ENCODE measurements at places on chromosomes 5 and 9. TPM values are rescaled to one million over a fixed set of nuclear protein-coding genes. Genes with fewer than 3 reads are reported as not detected.
A peak's percentile ranks its signal among the peaks of the same experiment; 100 is the strongest.

- peaks cover 8% of the 10 kb centered on the region for H3K36me3 ChIP-seq
- peak overlapping the region; percentile 63 for H3K27ac ChIP-seq
- peaks cover 74% of the 10 kb centered on the region for H3K4me1 ChIP-seq
- H3K27me3 ChIP-seq, result no peaks in the 10 kb centered on the region
Observed at GRCh38 chr5:154780128-154780527, 25.0 kb downstream of the LARP1 start.

DNA sequence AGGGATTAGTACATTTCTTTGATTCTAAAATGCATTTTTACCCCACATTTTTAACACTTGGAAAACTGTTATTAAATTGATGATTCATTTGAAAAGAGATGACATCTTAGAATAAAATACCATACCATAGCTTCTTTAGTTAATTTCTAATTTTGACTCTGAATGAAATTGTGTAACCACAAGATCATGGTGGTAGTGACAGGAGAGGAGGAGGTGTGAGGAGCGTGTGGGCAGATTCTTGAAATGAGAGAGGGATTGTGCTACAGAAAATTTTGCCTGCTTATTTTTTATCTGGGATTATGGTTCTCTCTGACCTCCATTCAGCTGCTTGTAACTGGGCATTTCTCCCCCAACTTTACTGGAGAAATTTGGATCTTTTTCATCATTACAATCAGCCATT, 173.3 kb upstream of the CLINT1 start:
- peaks cover 17% of the 10 kb centered on the region for H3K27me3 ChIP-seq
- H3K36me3 ChIP-seq, result peaks cover 5% of the 10 kb centered on the region
- H3K4me1 ChIP-seq, result peaks cover 2% of the 10 kb centered on the region

DNA sequence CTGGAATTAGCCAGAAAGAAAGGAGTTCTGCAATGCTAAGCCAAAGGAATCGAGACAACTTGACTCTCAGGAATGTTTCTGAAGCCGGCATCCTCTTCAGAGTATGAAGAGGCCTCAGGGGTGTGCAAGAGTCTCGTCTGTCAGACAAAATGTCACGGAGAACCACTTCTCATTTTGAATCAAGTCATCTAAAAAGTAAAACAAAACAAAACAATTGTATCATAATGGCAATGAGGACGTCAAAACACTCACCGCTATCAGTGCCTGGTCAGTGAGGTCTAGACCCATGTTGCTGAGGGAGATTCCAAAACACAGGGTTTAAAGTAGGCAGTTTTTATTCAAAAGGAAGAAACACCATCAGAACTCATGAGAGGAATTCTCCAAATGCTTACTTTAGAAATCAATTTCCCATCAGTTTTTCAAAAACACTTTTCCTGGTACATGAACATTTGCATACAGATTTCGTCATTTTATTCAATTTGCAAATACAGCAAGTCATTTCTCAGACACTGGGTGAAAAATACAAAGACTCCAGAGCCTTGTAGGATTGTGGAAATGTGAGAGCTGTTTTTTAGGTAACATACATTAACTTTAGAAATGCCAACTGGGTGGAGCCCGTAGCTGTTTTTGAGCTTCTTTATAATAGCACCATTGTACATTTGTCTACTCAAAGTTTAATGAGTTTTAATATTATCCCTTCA, 89.5 kb upstream of the MAP3K1 start:
- no peak for DNase-seq
- no peaks in the 10 kb centered on the region for H3K36me3 ChIP-seq
- H3K27ac ChIP-seq, result no peak overlapping the region
- no peak overlapping the region for H3K4me3 ChIP-seq
- H3K27me3 ChIP-seq, result no peaks in the 10 kb centered on the region

GRCh38 chr5:180259260-180259611, 32.6 kb downstream of the MAPK9 start:
- H3K27me3 ChIP-seq, result no peaks in the 10 kb centered on the region
- no peaks in the 10 kb centered on the region for H3K4me1 ChIP-seq
- DNase-seq, result no peak
- no peak overlapping the region for H3K27ac ChIP-seq
- H3K4me3 ChIP-seq, result no peak overlapping the region
- H3K36me3 ChIP-seq, result peaks cover 91% of the 10 kb centered on the region

DNA sequence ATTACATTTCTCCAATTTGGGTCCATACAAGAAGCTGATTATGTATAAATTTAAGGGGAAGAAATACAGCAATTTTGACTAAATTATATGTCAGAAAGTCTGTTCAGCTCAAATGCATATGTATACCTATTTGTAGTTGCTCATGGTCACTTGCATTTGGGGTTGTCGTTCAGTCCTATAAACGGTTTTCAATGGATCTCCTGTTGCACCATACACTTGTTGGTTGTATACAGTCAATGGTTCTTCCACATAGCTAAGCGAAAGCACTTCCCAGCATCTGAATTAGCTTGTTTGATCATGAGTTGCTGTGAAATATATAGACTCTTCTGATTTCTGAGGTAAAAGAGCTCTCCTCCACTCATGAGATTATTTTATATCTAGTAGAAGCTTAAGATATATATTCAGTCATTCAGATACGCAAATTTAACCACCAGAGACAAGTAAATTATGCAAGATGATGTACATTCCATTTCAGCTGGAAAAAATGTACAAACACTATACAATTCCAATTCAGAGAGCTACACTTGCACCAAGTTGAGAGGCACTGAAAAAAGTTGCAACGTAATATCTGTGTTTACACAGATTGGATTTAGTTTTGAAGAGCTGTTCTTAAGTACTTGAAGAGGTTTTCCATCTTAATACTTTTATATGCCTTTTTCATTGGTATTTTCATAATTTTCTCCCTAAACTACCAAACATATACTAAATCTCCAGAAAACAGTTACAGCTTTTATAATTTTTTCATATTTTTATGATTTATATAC, 64.4 kb upstream of the POU5F2 start:
- DNase-seq, result no peak
- no peaks in the 10 kb centered on the region for H3K36me3 ChIP-seq
- H3K27me3 ChIP-seq, result no peaks in the 10 kb centered on the region
- H3K4me3 ChIP-seq, result no peak overlapping the region
- no peak overlapping the region for H3K27ac ChIP-seq
- peaks cover 2% of the 10 kb centered on the region for H3K4me1 ChIP-seq

DNA sequence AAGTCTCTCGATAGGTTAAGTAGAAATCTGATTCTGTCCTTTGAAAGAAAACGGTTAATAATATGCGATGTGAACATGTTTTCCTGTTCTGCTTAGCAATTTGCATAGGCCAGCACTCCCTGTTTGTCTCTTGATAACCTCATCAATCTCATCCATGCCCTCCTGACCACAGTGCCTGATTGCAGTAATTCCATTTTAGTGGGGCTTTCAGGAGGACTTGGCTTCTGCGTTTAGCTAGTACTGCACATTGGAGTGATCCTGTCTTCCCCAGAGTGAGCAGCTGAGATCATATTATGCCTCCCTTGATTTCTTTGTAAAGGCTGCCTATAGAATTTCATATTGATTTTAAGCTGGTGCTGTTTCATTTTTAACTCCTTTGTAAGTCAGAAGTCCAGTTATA, 335.9 kb upstream of the ISL1 start:
- H3K4me1 ChIP-seq, result no peaks in the 10 kb centered on the region
- no peaks in the 10 kb centered on the region for H3K36me3 ChIP-seq
- no peaks in the 10 kb centered on the region for H3K27me3 ChIP-seq
- no peak overlapping the region for H3K4me3 ChIP-seq

Gene SLC46A2
- total RNA-seq, result not detected

Gene WNK2
- 5.2 TPM for total RNA-seq

DNA sequence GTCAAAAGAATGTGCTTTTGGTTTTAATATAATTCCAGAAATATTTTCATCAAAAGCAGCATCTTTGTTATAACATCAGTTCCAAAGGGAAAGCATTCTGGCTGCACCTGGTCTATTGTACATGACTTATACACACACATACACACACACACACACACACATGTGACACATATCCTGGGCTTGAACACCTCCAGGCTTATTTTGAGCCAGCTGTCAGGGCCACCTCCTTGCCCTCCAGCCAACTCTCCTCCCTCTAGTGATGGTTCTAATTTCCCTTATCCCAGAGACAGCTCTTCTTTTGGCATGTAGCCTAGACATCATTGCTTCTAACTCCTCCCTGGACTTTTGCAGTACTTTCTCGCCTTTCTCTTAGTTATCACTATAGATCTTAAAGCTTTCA, 115.0 kb downstream of the PIK3R1 start:
- no peak for DNase-seq
- H3K27ac ChIP-seq, result no peak overlapping the region
- H3K27me3 ChIP-seq, result no peaks in the 10 kb centered on the region
- no peaks in the 10 kb centered on the region for H3K36me3 ChIP-seq
- H3K4me3 ChIP-seq, result no peak overlapping the region

DNA sequence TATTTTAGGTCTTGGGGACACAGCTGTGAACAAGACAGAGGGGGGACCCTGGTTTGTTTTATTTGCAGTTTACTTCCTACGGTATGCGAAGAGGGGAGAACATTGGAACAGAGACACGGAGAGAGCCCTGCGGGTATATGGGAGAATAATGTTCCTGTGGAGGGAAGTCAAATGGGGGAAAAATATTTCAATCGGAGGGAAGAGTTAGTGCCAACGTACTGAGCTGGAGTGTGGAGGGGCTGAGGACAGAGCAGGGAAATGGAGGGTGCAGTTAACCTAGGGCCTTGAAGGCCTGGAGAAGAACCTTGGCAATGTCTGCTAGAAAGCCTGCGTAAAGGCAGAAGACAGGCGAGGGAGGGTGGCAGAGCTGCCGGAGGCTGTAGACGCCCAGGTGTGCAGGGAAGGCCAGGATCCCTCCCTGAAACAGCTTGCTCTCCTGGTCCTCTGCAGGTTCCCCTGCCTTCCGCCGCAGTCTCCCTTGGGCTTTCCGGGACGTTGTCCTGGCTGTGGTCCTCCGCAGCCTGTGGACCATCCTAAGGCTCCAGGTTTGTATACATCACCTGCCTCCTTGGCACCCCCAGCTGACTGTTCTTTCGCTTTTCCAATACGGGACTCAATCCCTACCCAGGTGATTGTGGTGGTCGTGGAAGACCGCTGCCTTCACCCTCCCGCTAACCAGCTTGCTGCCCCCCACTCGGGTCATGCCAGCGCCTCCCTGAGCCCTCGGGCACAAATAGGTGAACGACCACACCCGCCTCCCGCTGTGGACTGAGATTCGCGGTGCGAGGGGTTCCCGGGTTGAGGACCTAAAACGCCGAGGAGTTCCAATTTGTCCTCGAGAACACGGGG, 1.9 kb upstream of the RACK1 start:
- H3K36me3 ChIP-seq, result peaks cover 44% of the 10 kb centered on the region
- peaks cover 62% of the 10 kb centered on the region for H3K4me1 ChIP-seq
- peak overlapping the region; percentile 99 for H3K27ac ChIP-seq
- DNase-seq, result no peak
- H3K27me3 ChIP-seq, result no peaks in the 10 kb centered on the region

DNA sequence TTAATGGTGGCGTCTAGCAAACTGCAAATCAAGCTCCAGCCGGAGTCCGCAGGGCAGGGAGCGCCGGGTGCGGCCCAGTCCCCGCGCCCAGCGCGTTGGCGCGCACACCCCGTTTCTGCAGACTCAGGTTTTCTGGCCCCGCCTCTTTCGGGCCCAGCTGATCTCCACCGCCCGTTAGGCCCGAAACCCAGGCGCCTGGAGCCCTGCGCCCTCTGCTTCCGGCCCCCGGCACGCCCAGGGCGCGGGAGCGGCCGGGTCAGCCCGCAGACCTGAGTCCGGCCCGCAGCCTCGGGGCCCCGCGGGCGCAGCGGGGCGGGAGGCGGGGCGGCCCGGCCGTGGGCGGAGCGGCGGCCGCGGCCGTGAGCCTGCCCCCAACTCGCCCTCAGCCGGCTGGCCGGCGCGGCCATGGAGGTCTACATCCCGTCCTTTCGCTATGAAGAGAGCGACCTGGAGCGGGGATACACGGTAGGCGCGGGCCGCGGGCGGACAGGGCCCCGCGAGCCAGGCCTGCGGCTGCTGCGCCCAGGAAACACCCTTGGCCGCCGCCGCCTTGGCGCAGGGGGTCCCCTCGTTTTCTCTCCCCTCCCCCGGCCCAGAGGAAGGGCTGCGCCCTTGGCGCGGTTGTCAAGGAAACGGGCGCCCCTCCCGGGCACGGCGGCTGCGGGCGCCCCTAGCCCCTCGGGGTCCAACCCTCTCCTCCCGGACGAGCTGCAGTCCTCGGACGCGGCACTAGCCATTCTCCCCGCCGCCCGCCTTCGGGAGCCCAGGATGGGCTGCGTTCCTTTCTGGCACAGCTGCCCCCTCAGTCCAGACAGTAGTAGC, at the start of gene SNX24:
Gene SNX24 (plus strand): TSS at position 385 of the 822 bp plus-strand sequence. CDS start 21 bp downstream, at position 406.
- peak; percentile 70 for DNase-seq
- H3K27me3 ChIP-seq, result peaks cover 5% of the 10 kb centered on the region
- peak within 1 kb of the TSS; percentile 79 for H3K4me3 ChIP-seq
- peaks cover 16% of the 10 kb centered on the region for H3K4me1 ChIP-seq
- no peaks in the 10 kb centered on the region for H3K36me3 ChIP-seq
- H3K27ac ChIP-seq, result no peak within 1 kb of the TSS

- no peaks in the 10 kb centered on the region for H3K27me3 ChIP-seq
- no peak for DNase-seq
- H3K4me1 ChIP-seq, result no peaks in the 10 kb centered on the region
Observed at GRCh38 chr5:60668686-60669304, 31.2 kb downstream of the DEPDC1B start.

DNA sequence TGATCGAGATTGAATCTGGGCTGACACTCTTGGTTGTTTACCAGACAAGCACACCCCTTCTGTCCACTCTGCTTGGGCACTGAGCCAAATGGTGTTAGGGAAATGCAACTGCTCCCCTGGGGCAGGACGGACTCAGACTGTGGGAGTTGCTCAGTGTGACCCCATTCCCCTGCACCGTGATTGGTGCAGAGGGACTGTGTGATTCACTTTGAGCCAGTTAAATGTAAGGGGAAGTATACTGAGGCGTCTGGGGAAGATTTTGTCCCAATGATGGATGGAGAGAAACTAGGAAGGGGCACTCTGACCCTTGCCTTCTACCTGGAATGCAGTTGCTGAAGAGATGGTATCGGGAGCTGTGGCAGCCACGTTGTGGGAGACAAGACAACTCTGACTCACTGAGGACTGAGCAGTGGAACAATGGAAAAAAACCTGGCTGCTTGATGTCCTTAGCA, 196.0 kb upstream of the ANKRD55 start:
- no peaks in the 10 kb centered on the region for H3K36me3 ChIP-seq
- H3K4me1 ChIP-seq, result no peaks in the 10 kb centered on the region
- no peak overlapping the region for H3K4me3 ChIP-seq
- no peak overlapping the region for H3K27ac ChIP-seq

DNA sequence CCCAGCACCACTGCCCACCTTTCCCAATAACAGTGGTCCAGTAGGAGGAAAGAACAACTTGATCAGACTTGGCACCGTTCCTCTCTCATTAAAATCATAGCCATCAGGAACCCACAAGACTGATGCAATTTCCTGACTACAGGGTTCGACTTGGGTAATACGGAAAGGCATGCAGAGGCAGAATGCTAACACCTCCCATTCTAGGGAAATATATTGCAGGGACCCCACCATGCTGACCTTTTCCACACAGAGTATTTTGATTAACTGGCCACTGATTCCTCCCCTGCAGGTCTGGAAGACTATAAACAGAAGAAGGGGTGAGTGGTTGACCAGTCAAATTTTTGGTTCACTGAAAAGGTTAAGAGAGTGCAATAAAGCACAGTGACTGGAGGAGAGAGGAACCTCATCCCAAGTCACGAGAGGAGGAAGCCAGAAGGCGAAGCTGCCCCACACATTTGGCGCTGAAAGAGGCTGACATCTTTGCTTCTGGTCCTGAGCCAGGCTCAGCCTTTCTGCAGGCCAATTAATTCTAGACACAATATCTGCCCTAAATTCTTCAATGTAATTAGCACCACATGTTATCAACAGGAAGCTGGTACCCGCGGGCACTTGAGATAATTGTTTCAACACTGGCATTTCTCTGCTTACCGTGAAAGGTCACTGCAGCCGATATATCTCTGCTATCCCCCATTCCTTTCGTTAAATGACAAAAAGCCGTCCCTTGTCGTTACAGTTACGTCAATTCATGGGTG, 64.7 kb upstream of the SPOCK1 start:
- H3K27ac ChIP-seq, result no peak overlapping the region
- H3K27me3 ChIP-seq, result peaks cover 11% of the 10 kb centered on the region
- DNase-seq, result no peak

All from activated naive CD4-positive, alpha-beta T cell treated with anti-CD3 and anti-CD28 coated beads for 36 hours (primary cell).